ENCODE measurements at places on chromosomes 6 and 20.

DNA sequence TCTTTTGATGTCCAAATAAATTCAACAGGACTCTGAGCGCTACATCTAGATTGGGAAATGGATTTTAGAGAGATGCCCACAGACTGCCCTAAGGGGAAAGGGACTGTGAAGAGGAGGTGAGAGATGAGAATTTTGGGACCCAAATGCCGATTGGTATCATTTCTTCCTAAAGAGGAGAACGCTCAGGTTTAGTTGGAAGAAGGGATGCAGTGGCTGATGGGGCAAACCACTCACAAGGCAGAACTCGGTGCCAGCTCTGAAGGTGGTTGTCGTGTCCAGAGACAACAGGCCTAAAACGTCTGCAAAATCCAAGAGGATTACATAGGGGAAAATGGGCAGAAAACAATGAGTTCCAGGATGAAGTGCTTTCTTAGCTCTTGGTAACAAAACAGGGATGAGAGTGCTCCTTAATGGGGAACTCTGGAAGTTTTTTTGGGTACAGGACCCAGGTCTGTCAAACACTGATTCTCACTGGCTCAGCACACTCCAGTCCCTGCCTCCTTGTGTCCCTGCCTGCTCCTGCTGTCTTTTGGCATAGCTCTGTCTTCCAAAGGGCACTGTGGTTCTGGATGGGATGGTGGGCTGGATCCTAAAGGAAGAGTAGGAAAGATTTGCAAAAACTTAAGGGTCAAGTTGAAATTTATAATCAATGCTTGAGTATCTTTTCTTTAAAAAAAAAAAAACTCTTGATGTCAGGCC, 29.0 kb downstream of the NEDD9 start:
- no peak for DNase-seq

- DNase-seq: no peak
Measured at GRCh38 chr20:54062812-54063280, 7.5 kb downstream of the BCAS1 start.

DNA sequence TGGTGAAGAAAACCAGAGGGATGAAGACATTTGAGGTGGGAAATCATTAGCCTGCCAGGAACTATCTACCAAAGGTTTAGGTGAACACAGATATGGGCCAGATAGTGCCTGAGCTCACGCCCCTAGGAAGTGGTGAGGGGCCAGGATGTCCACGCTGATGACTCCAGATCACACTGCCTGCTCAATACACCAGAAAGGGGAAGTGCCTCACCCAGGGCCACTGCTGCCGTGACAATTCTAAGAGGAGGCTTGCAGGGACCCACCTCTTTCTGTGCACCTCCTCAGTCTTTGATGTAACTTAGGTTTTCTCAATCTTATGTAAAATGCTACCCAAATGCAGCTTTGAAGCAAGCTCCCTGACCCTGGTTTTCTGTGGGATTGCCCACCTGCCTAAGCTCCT, 5.4 kb upstream of the RAB44 start:
- DNase-seq: no peak

- DNase-seq: no peak
Measured at GRCh38 chr6:79079561-79080041, 1.5 kb upstream of the PHIP start.

DNA sequence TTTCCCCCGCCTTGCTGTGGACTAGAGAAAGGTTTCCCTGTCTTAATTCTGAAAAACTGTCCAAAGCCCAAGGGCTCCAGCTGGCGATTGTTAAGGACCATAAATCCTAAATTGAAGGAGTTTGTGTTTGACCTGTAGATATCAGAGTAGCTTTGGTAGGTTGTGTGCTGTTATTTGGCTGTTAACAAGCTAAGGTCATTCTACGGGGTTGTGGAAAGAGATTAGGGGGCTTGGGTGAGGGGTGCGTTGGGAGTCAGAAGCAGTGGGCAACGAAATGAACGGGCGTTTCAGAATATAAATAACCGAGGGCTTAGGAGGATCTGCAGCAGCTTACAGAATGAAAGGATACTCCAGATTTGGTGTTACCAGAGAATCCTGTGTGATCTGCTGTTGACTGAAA, 32.6 kb upstream of the BTN3A2 start:
- DNase-seq: no peak

DNA sequence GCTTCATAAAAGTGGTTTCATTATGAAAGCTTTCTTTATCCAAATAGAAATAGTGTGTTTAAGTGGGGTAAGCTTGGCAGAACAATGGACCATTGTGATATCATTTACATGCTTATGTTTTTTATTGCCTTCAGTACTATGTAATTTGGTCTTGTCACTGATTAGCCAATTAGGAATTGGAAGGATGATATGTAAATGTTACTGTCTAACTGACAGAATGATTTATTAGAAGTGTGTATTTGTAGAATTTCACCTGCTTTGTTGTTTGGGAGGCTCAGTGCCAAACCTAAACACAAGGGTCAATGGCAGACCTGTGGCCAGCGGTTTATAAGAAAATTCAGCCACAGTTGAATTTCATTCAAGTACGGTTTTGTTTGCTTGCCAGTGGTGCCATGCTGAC, 39.0 kb downstream of the AIG1 start:
- no peak for DNase-seq

- DNase-seq: no peak
Measured at GRCh38 chr20:4661191-4661590, 60.5 kb upstream of the PRND start.

GRCh38 chr6:80641591-80641990, 535.1 kb downstream of the BCKDHB start:
- no peak for DNase-seq

GRCh38 chr20:22615425-22615824, 31.1 kb upstream of the FOXA2 start:
- DNase-seq: no peak

DNA sequence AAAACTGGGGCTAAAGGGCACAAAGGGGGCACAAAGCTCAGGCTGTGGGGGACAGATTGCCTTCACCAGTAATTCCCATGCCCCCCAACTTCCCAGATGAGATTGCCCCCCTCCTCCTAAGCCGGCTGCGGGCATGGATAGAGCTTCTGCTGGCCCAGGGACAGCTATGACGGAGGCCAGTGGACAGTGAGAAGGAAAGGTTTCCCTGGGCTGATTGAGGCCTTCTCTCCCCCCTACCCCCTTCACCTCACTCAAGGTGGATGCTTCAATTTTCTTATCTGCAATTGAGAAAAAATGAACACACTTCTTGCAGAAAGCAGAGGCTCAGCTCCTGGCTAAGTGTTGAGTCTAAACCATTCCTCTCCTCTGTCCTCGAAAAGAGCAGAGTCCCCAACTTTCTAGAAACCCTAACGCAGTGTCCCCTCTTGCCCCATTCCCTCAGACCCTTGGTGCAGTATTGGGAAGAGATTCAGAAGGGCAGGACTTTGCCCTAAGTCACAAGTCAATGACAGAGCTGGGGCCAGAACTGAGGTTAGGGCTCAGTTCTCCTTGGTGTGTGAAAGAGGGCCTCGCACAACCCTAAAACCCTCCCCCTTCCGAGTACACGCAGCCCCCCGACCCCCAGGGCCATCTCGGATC, 808 bp downstream of the SDC4 start:
- DNase-seq: no peak

GRCh38 chr20:19966840-19967239, 50.3 kb upstream of the NAA20 start:
- no peak for DNase-seq

GRCh38 chr6:111600588-111601445, 4.9 kb downstream of the TRAF3IP2 start:
- DNase-seq: no peak

GRCh38 chr20:62824476-62825332, 7.9 kb downstream of the COL9A3 start:
- DNase-seq: peak; percentile 22

- DNase-seq: no peak
Measured at GRCh38 chr20:36341331-36342020, 35.3 kb downstream of the DLGAP4 start.

DNA sequence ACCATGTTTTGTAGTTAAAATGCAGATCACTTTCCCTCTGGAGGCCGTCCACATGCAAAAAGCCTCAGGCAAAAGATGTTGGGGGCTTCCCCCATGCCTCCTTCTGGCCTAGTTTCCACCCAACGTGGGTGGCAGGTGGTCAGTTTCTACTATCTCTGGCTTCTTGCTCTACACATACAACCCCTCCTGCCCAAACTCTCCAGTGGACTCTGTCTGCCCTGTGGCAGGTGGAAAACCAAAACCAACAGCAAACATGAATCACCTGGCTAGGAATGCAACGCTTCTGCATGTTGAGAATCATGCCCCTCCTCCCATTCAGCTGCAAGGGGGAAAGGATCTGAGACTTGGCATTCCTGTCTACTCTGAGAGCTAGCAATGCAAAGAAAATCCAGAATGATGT, 94.8 kb downstream of the MBOAT1 start:
- no peak for DNase-seq

DNA sequence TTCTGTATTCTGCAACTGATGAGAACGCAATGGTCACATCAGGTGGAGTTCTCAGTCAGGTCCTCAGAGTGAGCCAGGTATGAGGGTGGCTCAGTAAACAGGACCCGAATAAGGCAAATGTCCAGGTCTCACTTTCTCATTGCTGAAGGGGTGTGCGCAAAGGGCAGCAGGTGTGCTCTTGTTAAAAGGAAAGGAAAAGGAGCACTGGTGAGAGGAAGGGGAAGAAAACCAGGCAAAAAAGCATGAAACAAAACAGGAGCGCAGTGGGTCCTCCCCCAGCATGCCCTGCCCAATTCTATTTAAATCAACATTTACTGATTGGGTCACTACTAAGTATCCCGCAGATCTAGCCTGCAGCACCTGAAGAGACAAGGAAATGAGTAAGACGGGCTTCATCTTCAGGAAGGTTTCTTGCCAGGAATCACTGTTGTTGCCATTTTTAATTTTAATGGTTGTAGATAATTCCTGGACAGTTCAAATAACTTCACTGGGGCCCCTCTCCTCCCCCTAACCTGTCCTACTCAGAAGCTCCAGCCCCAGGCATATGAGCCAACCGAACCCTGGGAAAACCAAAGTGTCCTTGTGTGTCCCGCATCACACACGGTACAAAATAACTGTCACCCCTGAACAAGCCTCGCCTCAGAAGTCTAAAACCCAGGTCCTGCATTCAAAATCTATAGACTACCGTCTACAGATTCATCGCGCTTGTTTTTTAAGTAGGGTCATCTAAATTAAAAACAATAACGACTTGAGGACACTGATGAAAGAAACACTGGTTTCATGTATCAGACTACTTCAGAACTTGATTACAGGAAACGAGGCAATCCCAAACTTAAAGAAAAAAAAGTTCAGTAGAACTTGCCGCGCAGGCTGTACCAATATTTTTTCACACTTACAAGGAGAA, 980 bp downstream of the MBOAT1 start:
- no peak for DNase-seq

GRCh38 chr6:102571236-102571908, 1177.9 kb downstream of the GRIK2 start:
- no peak for DNase-seq

DNA sequence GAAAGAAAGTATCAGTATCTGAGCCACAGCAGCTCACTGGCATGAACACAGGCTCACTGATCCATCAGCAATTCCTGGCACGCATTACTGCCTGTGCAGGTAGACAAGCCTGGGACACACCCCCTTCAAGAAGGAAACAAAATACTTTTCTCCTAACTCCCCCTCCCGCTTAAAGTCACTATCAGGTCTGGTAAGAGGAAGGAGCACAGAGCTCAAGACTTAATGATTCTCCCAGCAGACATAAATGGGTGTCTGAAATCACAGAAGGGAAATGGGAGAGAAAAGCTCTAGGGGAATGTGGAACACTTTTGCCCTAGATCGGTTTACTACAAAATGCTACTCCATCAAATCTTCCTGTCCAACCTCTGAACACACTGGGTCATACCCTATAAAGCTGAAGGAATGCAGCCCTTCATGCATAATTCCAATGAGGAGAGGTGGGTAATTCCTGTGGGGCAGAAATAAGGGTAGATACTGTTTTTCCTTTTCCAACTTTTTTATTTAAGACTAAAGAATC, at the start of gene ADGRF1:
TSS of gene ADGRF1 (minus strand) at position 58 of the 517 bp plus-strand sequence. CDS start 13,271 bp downstream, outside the sequence.
- DNase-seq: no peak

DNA sequence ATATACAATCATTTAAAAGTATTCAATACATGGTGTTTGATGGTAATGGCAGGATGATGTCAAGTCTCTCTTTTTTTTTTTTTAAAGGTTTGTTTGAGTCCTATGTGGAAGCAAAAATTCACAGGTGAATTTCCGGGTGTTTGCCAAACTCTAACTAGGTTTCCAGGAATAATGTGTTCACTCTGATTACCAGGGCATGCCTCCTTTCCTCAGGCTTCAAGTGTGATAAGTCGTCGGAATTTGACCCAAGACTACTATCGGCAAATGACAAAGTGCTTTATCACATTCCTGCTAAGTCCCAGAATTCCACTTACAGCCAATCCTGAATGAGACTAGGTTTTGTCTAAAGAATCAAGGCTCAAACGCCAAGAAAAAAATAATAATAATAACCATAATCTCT, 7.3 kb downstream of the OARD1 start:
- no peak for DNase-seq

GRCh38 chr6:22146678-22146930, 150.2 kb downstream of the PRL start:
- no peak for DNase-seq

DNA sequence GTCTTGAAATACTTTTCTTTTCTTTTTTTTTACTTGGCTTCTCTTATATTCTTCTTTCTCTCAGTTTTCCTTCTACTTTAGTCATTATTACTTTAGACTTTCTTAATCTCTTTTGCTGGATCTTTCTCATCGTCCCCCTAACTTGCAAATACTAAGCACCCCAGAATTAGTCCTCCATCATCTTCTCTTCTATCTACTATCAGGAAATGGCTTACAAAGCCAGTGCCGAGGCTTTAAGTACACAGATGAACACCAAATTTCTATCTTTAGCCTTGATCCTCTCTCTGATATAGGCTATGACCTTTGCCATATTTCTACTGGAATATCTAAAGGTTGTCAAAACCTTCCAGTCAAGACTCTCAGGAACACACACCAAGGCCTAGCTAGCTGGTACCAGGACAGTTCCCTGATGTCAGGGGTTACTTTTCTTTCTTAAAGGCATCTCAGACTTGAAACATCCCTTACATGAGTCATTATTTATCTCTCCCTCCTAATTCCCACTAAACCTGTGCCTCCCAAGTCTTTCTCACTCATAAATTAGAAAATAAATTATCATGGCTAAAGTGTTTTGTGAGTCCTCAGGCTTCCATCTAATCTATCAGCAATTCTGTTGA, 278.6 kb upstream of the TCF21 start:
- DNase-seq: no peak

- DNase-seq: no peak
Measured at GRCh38 chr6:30554404-30554803, 1.9 kb downstream of the GNL1 start.

DNA sequence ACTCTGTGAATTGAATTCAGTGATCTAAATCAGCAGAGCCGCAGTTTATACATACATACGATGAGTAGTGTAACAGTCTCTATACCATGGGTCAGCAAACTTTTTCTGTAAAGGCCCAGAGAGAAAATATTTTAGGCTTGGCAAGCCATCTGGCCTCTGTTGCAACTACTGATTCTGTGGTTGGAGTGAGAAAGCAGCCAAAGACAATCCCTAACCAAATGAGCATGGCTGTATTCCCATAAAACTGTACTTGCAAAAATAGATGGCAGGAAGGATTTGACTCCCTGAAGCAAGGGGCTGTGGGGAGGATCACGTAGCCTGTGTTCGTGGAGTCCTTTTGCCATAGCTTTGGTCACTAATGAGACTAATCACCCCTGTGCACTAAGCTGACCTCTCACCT, 17.9 kb upstream of the MOCS1 start:
- no peak for DNase-seq
